ENCODE measurements at places on chromosomes 11 and 22. TPM values are rescaled to one million over a fixed set of nuclear protein-coding genes. Genes with fewer than 3 reads are reported as not detected.
A peak's percentile ranks its signal among the peaks of the same experiment; 100 is the strongest.

- no peak for DNase-seq
Observed at GRCh38 chr11:13772223-13773046, 104.0 kb downstream of the FAR1 start.

GRCh38 chr22:43945632-43946383 is 9.4 kb upstream of the SAMM50 start:
- peak; percentile 33 for DNase-seq

DNA sequence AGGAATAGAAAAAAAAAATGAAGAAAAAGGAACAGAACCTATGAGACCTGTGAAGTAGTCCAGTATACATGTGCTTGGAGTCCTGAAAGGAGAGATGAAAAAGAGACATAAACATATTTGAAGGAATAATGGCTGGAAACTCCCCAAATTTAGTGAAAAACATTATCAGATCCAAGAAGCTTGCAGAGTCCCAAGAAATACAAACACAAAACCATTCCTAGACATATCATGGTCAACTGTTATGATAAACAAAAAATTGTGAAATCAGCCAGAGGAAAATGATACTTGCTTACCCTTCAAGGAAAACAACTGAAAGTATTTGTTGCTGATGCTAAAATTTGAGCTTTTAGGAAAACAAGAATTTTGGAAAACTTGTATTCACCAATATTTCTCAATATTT is 250.1 kb downstream of the DDX10 start:
- no peak for DNase-seq

The ACER3 gene
- 8.6 TPM for total RNA-seq

DNA sequence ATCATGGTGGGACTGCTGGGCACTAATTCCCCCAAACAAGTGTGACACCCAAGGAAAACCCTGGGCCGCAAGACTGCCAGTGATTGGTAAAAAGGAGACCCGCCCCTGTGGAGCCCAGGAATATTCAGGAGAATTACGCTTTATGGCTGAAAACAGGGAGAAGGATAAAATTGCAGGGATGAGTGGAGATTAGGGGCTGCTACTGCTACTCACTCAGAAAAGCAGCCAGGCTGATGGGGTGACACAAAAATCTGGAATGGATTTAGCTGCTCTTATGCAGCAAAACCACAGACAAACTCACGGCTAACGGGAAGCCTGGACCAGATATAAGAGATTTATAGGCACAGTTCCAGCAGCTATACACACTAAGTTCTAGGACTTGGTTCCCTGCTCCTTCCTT is 4.4 kb upstream of the FBXO3 start:
- no peak for DNase-seq

The MRGPRX1 gene
- total RNA-seq, result not detected

GRCh38 chr22:27776650-27776958 is 25.0 kb downstream of the MN1 start:
- no peak for DNase-seq

- peak; percentile 80 for DNase-seq
Observed at GRCh38 chr11:47257517-47258316, at the start of gene NR1H3. NR1H3 (plus strand) TSS chr11:47257996; CDS start chr11:47259217, 1,221 bp downstream.

DNA sequence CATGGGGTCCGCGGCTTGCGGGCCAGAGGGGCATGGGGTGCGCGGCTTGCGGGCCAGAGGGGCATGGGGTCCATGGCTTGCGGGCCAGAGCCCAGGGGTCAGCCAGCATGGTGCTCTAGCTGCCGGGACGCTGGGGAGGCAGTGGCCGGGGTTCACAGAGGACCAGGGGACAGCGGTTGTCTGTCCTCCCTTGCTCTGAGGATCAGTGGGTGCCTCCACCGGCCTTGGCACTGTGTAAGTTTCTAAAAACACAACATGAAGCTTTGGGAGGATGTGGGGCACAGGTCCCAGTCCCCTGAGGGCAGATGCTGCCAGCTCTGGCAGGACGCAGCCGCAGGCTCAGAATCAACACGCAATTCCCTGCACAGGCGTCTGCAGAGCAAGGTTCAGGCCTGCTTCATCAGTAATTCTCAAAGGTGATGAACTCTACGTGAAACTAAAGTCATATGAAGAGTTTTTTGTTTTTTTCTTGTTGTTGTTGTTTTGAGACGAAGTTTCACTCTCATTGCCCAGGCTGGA is 3.0 kb downstream of the MLC1 start:
- DNase-seq, result no peak

DNA sequence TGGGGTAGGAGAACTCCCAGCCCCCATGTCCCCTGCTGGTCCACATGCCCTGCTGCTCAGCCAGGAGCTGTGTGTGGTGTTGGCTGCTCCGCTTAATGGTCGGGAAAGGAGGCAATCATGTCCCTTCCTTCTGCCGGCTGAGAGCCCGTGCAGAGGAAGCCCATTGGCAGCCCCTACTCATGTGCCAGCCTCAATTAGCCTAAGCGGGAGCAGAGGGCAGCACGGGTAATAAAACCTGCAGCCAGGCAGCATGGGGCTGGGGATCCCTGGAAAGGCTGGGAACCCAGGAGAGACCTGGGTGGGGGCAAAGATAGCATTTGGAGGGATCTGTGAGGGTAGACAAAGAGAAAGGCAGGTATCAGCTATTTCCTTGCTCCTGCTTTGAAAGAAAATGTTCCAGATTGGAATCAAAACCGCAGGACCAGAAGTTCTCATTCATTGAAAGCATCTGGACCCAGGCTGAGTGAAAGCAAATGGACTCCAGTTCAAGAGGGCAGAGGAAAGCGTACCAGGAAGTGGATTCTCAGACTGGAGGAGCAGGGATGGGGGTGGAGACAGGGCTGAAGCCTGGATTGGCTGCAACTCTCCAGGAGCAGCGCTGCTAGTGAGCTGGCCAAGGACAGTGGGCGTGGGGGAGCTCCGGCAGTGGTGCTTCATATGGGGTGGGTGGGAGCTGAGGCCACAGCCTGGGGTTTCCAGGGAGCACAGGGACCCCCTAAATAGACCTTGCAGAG is 103.4 kb upstream of the NECTIN1 start:
- no peak for DNase-seq

DNA sequence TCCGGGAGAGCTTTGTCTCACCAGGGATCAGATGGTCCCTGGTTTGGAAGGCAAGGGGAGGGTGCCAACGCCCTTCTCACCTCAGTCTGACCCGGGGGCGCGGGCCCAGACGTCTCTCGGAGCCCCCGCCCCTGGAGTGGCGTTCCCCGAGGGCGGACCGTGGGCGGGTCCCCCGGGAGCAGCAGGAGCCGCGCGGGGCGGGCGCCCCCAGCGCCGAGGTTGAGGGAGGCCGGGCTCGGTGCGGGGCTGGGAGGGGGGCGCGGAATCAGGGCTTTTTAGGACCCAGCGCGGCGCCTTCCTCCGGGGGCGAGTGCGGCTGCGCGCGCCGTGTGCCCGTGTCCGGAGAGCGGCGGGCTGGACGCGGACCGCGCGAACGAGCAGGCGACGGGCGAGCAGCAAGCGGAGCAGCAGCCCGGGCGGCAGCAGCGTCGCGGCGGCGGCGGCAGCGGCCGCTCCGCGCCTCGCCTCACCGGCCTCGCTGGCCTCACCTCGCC is at the start of gene KCNC1:
KCNC1 (plus strand) TSS at position 364 of the 494 bp plus-strand sequence. CDS start 1,222 bp downstream, outside the sequence.
- DNase-seq, result peak; percentile 72

The OR52E8 gene
- not detected for total RNA-seq

GRCh38 chr11:130213143-130213978 is 53.8 kb downstream of the ST14 start:
- DNase-seq, result peak; percentile 88

- no peak for DNase-seq
Observed at GRCh38 chr11:94941131-94941530, 32.2 kb downstream of the CWC15 start.

DNA sequence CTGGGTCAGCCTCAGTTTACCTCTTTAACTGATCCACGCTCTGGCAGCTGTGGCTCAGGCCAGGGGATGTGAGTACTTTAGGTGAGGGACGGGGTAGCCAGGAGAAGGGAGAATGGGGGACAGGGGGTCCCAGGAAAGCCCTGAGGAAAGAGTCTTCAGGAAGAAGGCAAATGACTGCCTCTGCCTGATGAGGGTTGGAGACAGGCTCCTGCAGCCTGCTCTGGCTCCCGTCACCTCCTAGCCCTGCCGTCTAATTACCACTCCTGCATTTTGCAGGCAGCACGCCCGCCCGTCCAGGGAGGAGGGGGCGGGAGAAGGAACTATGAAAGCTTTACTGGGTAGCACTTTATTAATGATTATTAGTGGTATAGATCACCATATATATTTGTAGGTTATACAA is 116.6 kb downstream of the CEP164 start:
- DNase-seq, result no peak

The C11orf42 gene
- total RNA-seq, result not detected

- DNase-seq, result no peak
Observed at GRCh38 chr11:134571301-134571700, 159.3 kb upstream of the B3GAT1 start.

- DNase-seq, result no peak
Observed at GRCh38 chr22:47805394-47805935, 1043.0 kb downstream of the TBC1D22A start.

- no peak for DNase-seq
Observed at GRCh38 chr11:121059605-121060004, 35.7 kb downstream of the TBCEL start.

DNA sequence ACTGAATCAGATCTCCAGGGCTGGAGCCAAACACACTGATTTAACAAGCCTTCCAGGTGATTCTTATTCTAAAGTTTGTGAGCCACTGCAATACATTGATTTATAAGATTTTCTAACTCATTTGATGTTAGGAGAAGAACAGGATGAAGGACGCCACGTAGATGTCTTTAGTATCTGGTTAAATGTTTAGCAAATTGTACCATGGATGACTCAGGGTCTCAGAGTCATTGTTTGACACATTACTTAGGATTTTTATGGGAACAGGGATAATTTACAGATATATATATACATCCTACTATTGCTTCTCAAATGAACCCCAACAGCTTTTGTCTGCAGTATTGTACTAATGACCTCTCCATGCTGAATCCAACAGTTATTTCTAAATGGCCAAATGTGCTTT is 143.1 kb upstream of the DDI1 start:
- no peak for DNase-seq

- DNase-seq, result no peak
Observed at GRCh38 chr11:28792856-28793255, 684.7 kb downstream of the METTL15 start.

DNA sequence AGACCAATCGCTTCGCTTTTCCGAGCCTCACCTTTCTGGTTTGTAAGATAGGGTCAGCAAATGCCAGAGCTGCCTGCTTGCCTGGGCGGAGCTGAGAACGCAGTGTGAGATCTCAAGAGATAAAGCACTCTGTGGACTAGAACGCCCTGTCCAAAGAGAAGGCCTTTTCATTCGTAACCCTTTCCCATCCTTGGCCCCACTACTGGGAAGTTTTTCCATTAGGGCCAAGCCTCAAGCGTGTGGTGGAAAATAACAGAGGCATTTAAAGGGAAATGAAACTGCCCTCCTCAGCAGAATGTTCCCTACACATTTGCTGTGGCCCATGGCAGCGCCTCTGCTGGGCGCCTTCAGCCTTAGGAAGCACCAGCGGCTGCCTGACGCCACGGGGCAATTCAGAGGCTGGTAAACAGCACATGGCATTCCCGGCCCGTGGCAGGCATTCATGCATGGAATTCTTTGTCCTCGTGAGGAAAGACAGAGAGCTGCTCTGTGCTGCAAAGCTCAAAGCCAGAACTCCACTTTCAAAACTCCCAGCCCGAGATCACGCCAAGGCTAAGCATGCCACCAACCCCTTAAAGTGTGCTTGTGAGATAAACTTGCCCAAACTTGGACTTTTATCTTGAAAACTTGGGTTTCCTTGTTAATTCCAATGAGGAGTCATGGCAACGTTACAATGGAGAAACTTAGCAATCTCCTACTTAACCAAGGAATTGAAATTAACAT is 38.1 kb downstream of the AHNAK start:
- peak; percentile 67 for DNase-seq

GRCh38 chr11:47495011-47495855 is 46.3 kb upstream of the RAPSN start:
- no peak for DNase-seq

The HBB gene
- total RNA-seq, result 11.5 TPM

- peak; percentile 40 for DNase-seq
Observed at GRCh38 chr11:8839957-8840945, 70.7 kb upstream of the AKIP1 start.

- no peak for DNase-seq
Observed at GRCh38 chr22:26797910-26798309, 140.5 kb downstream of the MIAT start.

GRCh38 chr11:64643920-64644646 is 53.1 kb downstream of the SLC22A12 start:
- no peak for DNase-seq

- DNase-seq, result no peak
Observed at GRCh38 chr11:67510023-67510345, 2.0 kb upstream of the CDK2AP2 start.

- DNase-seq, result peak; percentile 57
Observed at GRCh38 chr11:2885017-2885677, 428 bp downstream of the CDKN1C start.

DNA sequence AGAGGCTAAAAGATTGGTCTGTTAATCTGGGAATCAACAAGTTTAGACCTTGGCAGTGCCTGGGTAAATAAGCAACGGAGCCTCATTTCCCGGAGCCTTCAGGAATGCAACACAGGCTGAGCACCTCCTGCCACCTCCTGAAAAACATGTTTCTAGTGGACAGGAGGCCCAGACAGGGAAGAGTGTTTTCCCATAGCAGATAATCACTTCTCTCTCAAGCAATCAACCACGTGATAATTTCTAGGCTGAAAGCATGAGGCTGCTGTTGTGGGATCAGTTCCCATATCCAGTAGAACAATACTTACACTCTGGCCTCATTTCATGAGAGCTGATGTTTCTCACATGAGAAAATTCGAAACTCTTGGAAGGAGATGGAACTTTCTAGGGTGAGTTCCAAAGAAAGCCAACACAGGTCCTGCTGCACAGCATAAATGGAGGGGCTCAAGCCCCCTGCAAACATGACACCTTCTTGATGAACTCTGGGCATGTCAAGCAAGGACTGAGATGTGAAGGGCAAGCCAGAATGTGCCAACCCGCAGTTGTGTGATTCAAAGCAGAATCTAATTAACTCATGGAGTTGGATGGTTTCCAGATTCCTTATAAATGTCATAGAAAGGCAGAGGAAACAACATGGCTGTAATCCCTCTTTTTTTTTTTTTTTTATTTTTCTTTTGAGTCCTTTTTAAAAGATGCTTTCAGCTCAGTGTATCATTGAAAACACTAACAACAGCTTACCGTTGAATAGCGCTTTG is 228.5 kb upstream of the SESN3 start:
- no peak for DNase-seq
